Suppressor macrophage treated with lipopolysaccharide for 4 hours (primary cell): ENCODE measurements at places on chromosomes 4 and X.
A peak's percentile ranks its signal among the peaks of the same experiment; 100 is the strongest.

DNA sequence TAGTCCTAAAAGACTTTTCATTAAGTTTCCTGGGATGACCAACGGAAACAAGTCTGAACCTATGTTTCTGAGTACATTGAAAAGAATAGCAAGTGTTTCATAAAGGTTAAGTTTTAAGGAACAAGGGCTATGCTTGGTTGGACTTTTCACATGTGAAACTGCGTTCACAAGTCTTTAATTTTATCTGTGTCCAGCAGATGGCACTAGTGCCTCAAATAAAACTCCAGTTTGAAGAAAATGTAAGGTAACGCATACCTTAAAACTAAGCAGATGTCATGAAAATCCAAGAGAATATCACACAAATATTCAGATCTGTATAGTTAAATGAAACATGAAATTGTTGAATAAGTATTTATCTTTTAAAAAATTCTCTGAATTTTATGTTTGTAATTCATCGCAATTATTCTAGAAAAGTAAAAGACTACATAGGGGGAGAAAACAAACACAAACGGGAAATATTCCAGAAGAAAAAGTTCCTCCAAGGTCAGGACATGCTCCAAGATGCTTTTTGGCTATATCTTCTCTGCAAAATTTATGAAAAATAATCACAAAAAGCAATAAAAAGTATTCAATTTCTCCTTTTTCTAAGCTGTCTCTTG is 89.6 kb upstream of the MAD2L1 start:
- DNase-seq = peak; percentile 71

DNA sequence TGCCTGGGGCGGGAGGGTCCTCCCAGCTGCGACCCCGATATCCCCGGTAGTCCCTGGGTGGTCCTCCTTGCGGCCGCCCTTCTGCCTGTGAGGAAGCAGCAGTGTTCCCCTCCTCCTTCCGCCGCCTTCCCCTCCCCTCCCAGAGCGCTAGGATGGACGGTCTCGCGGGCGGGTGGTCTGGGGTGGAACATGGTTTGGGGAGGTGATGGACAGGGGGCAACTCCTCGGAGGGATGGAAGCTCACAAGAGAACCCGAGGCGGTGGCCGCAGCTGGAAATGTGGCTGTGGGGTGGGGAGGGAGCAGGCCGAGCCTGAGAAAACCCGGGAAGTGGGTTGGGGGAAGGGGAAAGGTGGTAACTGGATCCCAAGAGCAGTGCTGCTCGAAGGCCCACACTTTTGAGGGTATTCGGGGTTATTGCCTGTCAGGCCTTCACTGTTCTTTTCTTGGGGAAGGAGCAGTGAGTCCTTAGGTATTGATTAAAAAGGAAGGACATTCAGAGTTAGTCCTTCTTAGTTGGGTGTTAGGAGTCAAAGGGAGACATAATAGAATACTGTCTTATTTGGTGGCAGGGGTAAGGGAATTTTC is 581 bp downstream of the UBE2K start:
- DNase-seq = peak; percentile 38

DNA sequence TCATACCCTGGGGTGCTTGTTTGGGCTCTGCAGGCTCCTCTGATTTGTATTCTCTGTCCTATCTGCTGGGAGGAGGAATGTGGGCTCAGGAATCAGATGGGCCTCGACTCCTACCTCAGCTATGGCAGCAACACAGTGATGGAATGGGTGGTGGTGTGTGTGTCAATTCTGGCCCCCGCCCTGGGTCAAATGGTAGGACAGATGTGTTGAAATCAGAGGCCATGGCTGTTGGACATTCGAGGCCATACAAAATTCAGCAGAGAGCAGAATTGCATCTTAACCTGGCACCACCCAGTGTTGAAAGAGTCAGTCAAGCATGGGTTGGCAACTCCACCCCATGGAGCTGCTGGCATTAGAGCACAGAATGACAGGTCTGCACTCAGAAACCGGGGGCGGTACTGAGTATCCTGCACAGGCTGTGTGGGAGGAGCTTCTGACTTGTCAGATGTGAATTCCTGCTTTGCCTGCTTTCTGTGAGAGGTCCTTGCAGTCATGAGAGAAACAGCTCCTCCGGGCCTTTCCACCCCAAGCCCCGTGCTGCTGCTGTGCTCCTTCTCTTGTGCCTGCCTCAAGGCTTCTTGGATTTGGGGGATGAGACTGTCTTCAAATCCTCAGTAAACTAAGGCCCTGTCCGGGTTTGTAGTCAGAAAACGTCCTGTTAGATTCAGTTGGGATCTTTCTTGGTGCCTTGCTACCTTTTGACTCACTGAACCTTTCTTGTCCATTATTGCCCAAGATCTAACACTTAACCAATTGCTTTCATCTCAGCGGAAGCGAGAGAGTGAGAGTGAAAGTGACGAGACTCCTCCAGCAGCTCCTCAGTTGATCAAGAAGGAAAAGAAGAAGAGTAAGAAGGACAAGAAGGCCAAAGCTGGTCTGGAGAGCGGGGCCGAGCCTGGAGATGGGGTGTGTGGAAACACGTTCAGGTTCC is 13.0 kb downstream of the DKC1 start:
- peak; percentile 40 for DNase-seq

GRCh38 chrX:146967306-146967705 is 152.8 kb upstream of the CXorf51A start:
- no peak for DNase-seq

- DNase-seq = no peak
Observed at GRCh38 chr4:105725623-105726022, 17.0 kb downstream of the GSTCD start.

GRCh38 chrX:110397904-110398303 is 39.3 kb downstream of the RTL9 start:
- no peak for DNase-seq

- no peak for DNase-seq
Observed at GRCh38 chrX:50707405-50707804, 106.6 kb downstream of the SHROOM4 start.

DNA sequence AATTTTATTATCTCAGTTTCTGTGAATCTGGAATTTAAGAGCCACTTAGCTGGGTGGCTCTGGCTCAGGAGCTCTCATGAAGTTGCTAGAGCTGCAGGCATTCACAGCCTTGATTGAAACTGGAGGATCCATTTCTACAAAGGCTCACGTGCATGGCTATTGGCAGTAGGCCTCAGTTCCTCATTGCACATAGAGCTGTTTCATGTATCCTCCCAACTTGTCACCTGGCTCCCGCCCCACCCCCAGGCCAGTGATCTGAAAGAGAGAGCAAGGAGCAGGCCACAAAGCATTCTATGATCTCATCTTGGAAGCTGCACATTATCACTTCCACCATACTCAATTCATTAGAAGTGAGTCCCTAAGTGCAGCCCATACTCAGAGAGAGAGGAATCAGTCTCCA is 18.5 kb upstream of the AP1AR start:
- peak; percentile 35 for DNase-seq

DNA sequence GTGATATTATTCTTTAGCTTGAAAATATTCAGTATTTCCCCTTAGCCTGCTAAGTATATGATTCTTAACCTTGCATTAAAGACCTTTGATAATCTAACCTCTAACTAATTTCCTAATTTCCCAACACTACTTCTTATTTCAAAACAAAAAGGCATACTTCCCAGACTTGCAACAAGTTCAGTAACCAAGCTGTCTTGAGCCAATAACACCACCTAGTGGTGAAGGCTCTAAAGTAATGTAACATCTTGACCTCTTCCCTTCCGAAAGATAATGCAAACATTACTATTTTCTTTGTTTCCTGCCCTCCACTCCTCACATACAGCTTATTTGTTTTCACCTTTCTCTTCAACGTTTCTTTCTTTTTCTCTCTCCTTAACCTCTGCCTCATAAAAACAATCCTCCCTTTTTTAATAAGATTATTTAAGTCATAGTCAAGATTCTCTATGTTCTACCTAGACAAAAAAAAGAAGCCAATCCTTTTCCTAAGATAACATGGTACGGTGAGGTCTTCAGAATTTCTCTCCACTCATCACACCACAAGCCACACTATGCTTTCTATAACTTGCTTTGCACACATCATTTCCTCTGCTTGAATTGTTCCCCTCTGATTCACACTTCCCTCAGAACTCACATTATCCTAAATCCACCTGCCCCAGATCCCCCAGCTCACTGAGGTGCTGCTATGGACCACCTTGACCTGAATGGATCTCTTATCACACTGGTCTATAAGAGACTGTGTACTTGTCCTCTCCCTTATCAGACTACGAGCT is 3.5 kb downstream of the FAT1 start:
- peak; percentile 25 for DNase-seq

GRCh38 chr4:37068580-37068979 is 176.0 kb upstream of the NWD2 start:
- DNase-seq = peak; percentile 20

- DNase-seq = no peak
Observed at GRCh38 chr4:3724319-3725231, 41.6 kb upstream of the ADRA2C start.

- DNase-seq = no peak
Observed at GRCh38 chr4:86106475-86106874, 253.4 kb downstream of the MAPK10 start.

- DNase-seq = no peak
Observed at GRCh38 chr4:51870441-51871188, 27.7 kb downstream of the DCUN1D4 start.

GRCh38 chr4:150501009-150501727 is 80.8 kb upstream of the MAB21L2 start:
- peak; percentile 67 for DNase-seq

DNA sequence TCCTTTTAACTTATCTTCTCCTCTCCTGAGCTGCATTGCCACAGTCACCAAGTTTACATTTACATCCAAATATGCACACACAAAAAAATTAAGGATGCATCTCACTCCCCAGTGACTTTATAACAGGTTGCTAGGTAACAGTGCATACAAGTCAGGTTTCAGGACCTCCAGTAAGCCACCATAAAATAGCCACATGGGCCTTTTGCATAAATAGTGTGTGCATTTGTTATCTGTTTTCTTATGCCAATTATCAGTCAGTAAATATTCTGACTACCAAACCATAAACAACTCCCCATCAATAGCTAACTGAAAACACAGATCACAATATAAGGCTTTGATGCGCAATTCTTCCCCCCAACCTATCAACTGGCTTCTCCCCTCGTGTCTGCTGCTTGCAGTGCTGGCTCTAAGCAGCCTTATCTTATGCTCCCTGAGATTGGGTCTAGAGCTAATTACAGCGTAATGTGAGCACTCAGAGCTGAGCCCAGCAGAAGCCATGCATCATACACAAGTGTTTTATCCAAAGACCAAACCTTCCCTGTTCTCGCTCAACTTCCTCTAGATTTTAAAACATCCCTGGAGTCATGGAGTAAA is 55.4 kb downstream of the ZNF827 start:
- no peak for DNase-seq

DNA sequence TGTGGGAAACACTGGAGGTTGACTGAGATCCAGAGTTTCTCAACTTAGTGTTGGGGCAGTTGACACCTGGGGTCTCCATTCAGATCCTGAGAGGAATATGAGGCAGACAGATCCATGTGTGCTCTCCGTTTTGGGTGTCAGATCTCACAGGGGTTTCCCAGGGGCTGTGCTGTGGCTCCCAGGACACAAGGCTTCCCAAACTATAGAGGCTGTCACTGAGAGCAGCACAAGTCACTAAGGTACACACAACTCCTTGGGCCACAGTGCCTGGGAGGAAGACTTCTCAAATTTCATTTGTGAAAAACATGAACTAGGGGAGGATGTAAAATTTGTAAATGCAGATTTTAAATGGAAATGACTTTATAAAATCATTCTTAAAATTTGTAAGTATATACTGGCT is 363.6 kb downstream of the FBXO8 start:
- no peak for DNase-seq

GRCh38 chrX:71536285-71536684 is 3.4 kb downstream of the OGT start:
- DNase-seq = peak; percentile 19

- no peak for DNase-seq
Observed at GRCh38 chrX:24396236-24396930, 35.9 kb downstream of the SUPT20HL1 start.

DNA sequence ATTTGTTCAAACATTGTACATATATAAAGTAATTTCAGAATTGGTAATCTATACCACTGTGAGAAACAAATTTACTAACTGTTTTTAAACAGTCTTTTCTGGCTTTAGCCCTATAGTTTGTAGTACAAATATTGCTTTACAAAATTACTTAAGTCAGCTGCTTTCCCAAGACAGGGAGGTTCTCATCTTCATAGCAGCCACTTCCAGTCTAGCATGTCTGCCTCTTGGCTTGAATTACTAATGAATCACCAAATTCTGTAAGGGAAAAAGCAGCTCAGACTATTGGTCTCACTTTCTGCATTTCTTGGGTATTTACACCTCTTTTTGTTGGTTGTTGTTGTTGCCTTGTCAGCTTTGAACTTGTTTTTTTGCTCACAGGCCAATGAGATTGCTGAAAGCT is 187.2 kb downstream of the NPFFR2 start:
- DNase-seq = no peak

DNA sequence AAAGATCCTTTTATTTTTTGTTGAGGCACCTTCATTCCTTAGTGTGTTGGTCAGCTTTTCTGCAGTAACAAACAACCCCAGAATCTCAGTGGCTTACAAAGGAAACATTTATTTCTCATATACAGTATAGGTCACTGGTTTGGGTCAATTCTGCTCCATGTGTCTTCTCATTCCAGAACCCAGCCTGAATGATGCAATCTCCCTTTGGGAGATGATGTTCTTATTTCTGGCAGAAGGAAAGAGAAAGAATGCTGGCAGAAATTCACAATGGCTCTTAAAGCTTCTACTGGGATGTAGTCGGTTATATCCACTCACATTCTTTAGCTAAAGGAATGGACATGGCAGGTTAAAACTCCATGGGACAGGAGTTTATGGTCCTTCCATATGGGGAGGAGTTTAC is 42.3 kb downstream of the IDS start:
- no peak for DNase-seq
